Spleen (tissue), 13 donors: ENCODE measurements at places on chromosomes 13 and 19. TPM values are rescaled to one million over a fixed set of nuclear protein-coding genes. Genes with fewer than 3 reads are reported as not detected.
A peak's percentile ranks its signal among the peaks of the same experiment; 100 is the strongest.

DNA sequence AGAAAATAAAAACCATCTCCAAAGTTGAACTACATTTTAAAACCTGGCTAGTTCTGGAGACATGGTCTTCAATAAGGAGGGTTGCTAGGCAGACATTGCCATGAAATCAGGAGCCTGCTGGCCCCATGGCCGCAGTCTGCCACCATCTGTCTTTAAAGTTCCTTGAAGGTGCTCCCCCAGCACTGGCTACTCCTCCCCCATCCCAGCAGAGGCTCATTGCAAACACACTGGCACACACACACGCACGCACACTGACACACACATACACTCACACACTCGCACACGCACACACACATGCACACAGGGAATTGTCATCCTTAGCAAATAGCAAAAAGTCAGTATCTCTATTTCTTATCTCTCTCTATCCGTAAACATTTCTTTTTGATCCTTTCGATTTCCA, 68.4 kb downstream of the ZIC5 start:
- peaks cover 41% of the 10 kb centered on the region for H3K27me3 ChIP-seq
- no peaks in the 10 kb centered on the region for H3K36me3 ChIP-seq
- H3K4me1 ChIP-seq, result no peaks in the 10 kb centered on the region
- H3K4me3 ChIP-seq, result no peak overlapping the region
- H3K27ac ChIP-seq, result no peak overlapping the region

- H3K27ac ChIP-seq, result peak overlapping the region; percentile 34
- no peaks in the 10 kb centered on the region for H3K27me3 ChIP-seq
- peaks cover 70% of the 10 kb centered on the region for H3K4me1 ChIP-seq
Observed at GRCh38 chr19:39133431-39134270, 8.1 kb downstream of the PAK4 start.

GRCh38 chr19:10334588-10335351, 1.4 kb upstream of the RAVER1 start:
- peak; percentile 93 for DNase-seq
- H3K4me1 ChIP-seq, result peaks cover 21% of the 10 kb centered on the region
- H3K27me3 ChIP-seq, result no peaks in the 10 kb centered on the region
- no peaks in the 10 kb centered on the region for H3K36me3 ChIP-seq

DNA sequence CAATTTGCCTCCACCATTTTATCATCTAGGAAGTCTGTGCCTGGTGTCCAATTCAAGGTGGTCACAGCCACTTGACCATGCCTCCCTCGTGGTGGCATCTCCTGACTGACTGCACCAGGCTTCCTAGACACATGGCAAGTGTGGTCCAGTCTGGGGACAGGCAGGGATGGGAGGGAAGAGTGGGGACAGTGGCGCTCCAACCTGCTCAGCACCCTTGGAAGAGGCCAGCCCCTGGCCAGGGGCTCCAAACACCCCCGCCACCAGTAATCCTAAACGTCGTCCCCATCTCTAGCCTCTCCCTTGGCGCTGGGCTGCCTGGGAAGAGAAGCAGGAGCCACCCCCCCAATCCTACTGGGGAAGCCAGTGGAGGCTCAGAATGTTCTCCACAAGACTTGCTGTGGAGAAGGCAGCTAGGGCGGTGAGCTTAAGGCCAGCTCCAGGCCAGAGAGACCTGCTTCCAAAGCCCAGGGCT, 2.7 kb downstream of the RPL36 start:
- no peak overlapping the region for H3K27ac ChIP-seq
- H3K27me3 ChIP-seq, result no peaks in the 10 kb centered on the region
- no peak overlapping the region for H3K4me3 ChIP-seq
- H3K4me1 ChIP-seq, result peaks cover 36% of the 10 kb centered on the region

DNA sequence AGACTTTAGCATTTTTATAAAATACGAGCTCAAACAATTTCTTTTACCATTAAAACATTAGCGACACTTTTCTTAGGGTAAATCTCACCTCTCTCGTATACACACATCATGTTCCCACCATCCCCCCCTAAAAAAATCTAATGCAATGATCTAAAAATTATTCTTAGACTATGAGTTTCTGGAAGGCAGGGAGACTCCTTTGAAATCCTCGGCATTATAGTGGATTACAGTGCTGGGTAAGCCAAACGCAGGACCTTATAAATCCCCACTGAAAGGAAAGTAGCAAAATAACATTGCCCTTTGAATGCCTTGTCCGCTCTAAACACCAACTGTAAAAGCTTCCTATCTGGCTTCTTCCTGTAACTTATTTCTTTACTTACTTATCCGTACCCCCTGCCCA, 35.0 kb downstream of the NUFIP1 start:
- no peak overlapping the region for H3K27ac ChIP-seq
- DNase-seq, result no peak
- H3K4me1 ChIP-seq, result no peaks in the 10 kb centered on the region
- H3K4me3 ChIP-seq, result no peak overlapping the region
- no peaks in the 10 kb centered on the region for H3K27me3 ChIP-seq

DNA sequence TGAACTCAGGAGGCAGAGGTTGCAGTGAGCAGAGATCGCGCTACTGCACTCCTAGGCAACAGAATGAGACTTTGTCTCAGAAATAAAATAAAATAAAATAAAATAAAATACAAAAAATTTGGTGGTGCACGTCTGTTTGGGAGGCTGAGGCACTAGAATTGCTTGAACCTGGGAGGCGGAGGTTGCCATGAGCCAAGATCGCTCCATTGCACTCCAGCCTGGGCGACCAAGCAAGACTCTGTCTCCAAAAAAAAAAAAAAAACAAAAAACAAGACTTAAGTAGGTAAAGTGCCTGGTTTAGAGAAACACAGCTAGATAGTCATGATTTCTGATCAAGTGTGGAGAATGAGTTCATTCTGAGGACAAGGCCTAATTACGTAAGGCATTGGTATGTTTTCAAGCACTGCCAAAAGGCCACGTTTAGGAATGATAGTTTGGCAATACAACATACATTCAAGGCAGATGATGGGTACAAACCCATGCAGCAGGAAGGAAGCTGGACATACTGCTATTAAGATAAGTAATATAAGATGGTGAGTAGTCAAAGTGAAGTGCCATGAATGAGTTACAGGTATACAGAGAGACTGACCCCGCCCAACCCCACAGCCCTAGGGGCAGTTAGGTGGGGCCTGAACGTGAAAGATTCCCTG, 4.8 kb upstream of the UCHL3 start:
- H3K4me1 ChIP-seq, result peaks cover 9% of the 10 kb centered on the region
- no peaks in the 10 kb centered on the region for H3K27me3 ChIP-seq
- no peak overlapping the region for H3K27ac ChIP-seq

DNA sequence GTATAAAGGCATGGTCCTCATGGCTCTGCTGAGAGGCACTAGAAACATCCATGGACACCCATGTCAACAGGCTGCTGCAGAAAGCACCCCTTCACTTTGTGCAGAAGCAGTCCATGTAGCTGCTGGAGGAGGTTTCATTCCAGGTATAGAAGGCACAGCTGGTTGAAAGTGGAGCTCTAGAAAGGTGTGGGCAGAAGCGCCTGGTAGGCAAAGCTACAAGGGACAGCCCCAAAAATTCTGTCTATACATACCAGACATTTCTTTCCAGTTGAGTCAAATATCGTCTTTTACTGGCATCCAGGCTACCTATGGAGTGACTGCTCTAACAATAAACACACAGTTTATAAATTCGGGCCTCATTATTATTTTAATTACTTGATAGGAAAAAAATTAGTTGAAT, 129.3 kb downstream of the ENOX1 start:
- H3K27me3 ChIP-seq, result no peaks in the 10 kb centered on the region
- DNase-seq, result no peak
- no peak overlapping the region for H3K4me3 ChIP-seq
- H3K27ac ChIP-seq, result no peak overlapping the region

DNA sequence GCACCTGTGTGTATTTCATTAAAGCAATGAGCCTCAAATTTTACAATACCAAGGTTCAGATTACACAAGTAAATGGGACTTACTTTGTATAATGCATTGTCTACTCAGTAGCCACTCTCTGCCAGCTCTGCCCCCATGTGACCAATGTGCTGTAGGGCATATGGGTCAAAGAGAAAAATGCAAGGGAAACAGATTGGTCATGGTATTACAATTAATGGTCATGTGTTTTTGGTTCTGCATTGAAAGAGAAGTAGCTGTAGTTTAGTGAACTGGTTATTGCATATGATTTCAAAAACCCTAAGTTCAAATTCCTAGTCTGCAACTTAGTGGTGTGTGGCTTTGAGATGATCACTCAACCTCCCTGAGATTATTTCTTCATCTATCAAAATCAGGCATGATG, 545.4 kb downstream of the SUCLA2 start:
- no peak overlapping the region for H3K27ac ChIP-seq
- no peaks in the 10 kb centered on the region for H3K27me3 ChIP-seq

- H3K27me3 ChIP-seq, result no peaks in the 10 kb centered on the region
- peaks cover 48% of the 10 kb centered on the region for H3K36me3 ChIP-seq
- H3K4me3 ChIP-seq, result no peak overlapping the region
- H3K4me1 ChIP-seq, result no peaks in the 10 kb centered on the region
- no peak overlapping the region for H3K27ac ChIP-seq
Observed at GRCh38 chr19:3637621-3638020, 11.0 kb upstream of the CACTIN start.

DNA sequence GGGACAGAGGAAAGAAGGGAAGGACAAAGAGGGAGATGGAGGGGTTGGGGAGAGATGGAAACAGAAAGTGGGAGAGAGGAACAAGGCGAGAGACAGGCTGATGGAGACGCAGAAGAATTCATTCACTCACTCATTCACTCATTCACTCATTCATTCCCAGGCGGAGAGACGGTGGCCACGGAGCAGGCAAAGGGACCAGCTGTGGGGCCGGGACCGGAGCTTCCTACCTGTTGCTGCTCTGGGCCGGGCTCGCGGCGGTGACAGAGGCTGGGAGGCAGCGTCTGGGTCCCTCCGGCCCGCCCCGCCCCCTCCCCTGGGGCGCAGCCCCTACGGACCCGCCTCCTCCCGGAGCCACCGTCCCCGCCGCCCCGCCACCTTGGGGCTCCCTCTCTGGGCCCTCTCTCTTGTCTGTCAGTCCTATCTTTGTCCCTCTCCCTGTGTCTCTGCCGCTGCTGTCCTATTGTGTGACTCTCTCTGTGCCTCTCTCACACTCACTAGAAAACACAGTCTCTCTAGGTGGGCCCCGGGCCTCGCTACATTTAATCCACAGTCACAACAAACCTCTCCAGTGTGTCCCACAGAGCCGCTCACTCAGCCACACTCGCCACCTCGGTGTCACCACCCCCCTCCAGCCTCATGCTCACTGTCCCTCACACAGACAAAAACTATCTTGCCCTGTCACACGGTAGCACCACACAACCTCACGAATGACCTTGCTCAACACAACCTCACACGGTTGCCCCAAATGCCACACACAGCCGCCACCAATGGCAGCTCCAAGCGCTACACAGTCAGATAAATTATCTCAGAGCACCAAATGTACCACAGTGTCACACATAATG, at the start of gene GNG8:
TSS of gene GNG8 (minus strand) at position 283 of the 842 bp plus-strand sequence. CDS start 1,520 bp downstream, outside the sequence.
- no peak within 1 kb of the TSS for H3K27ac ChIP-seq
- no peak within 1 kb of the TSS for H3K4me3 ChIP-seq
- no peaks in the 10 kb centered on the region for H3K36me3 ChIP-seq

- H3K36me3 ChIP-seq, result peaks cover 100% of the 10 kb centered on the region
- no peak overlapping the region for H3K4me3 ChIP-seq
- no peak overlapping the region for H3K27ac ChIP-seq
- no peak for DNase-seq
- no peaks in the 10 kb centered on the region for H3K27me3 ChIP-seq
- no peaks in the 10 kb centered on the region for H3K4me1 ChIP-seq
Observed at GRCh38 chr19:49997709-49998108, 27.5 kb downstream of the VRK3 start.

DNA sequence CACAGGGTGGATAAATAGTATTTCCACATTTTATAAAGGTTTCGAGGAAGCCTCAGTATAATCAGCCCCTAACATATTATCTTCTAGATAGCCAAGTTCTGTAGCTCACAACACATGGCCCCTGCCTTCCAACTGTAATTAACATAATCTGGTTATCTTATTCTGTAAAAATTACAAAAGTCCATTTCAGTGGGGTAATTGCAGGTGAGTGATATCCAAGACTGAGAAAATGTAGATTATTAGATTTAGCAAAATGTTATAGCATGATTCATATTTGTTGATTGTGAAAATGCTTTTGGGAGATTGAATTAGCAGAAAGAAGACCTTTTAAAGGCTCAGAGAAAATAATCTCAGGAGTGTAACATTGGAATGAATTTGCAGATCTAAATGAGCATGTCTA, 168.3 kb upstream of the GPC6 start:
- no peak overlapping the region for H3K4me3 ChIP-seq
- no peaks in the 10 kb centered on the region for H3K36me3 ChIP-seq
- H3K4me1 ChIP-seq, result no peaks in the 10 kb centered on the region
- DNase-seq, result no peak

DNA sequence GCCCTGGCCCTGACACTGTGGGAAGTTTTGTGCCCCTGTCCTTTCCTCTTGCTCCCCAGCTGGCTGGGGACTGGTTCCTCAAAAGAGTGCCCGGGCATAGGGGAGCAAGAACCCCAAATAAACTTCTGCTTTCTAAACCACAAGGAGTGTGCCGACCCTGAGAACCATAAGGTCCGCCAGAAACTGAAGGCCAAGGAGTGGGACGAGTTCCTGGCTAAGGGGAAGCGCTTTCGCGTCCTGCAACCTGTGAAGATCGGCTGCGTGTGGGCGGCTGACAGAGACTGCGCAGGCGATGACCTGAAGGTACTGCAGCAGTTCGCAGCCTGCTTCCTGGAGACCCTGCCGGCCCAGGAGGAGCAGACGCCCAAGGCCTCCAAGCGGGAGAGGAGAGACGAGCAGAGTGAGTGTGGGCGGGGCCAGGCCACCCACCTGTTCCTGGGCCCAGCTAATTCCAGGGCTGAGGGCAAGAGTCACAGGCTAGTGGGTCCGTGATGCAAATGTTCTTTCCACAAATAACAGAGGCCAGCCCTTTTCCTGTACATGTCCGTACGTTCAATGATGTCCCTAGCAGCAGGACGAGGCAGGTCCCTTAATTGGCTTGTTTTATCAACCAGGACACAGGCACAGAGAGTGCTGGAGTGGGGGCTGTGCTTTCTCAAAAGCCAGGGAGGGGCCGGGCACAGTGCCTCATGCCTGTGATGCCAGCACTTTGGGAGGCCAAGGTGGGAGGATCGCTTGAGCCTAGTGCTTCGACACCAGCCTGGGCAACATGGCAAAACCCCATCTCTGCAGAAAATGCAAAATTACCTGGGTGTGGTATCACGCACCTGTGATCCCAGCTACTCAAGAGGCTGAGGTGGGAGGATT, 25.6 kb downstream of the UBXN6 start:
- peaks cover 33% of the 10 kb centered on the region for H3K4me1 ChIP-seq
- no peaks in the 10 kb centered on the region for H3K27me3 ChIP-seq
- H3K27ac ChIP-seq, result peak overlapping the region; percentile 65
- H3K4me3 ChIP-seq, result no peak overlapping the region
- H3K36me3 ChIP-seq, result no peaks in the 10 kb centered on the region

Gene NANOS2
- not detected for total RNA-seq

Gene FXYD3
- total RNA-seq, result not detected

Gene DNAAF3
- total RNA-seq, result 1.1 TPM

Gene CPAMD8
- total RNA-seq, result 13.3 TPM

Gene RGS9BP
- not detected for total RNA-seq
